ENCODE measurements at places on chromosomes 4 and X. TPM values are rescaled to one million over a fixed set of nuclear protein-coding genes. Genes with fewer than 3 reads are reported as not detected.

NAP1L3 gene
- total RNA-seq, result 2.1 TPM

STK32B gene
- total RNA-seq, result not detected

C1QTNF7 gene
- total RNA-seq, result not detected

GRCh38 chr4:65391814-65392213, 278.5 kb downstream of the EPHA5 start:
- no peak for DNase-seq

EGFL6 gene
- 0.58 TPM for total RNA-seq

DNA sequence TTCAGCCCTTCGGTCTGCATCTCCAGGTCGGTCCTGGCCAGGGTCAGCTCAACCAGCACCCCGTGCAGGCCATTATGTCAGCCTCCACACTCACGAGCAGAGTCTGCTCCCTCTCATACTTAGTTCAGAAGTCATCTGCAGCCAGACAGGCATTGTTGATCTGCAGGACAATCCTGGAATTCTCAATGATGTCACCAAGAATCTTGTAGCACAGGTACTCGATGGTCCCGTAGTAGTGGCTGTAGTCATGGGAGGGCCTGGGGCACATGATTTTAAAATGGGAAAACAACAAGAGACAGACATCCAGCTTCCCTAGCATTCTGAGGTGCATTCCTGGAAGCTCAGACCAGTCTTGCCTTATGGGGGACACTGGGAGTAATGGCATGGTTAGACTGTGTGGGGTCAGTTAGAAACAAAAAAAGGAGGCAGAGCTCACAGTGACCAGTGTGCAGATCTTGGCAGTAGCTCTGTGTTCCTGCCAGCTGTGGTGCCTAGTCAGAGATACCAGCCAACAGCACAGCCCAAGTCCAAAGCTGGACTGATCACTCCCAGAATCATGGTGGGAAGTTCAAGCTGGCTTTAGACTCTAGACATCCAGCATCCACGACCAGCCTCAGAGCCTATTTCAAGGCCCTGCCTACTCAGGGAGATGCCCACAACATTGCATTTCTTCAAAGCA, 31.9 kb downstream of the LRIT3 start:
- DNase-seq, result no peak

CSN3 gene
- total RNA-seq, result not detected

RENBP gene
- total RNA-seq, result 4.6 TPM

RAB33A gene
- 10.6 TPM for total RNA-seq

XKRX gene
- not detected for total RNA-seq

DNA sequence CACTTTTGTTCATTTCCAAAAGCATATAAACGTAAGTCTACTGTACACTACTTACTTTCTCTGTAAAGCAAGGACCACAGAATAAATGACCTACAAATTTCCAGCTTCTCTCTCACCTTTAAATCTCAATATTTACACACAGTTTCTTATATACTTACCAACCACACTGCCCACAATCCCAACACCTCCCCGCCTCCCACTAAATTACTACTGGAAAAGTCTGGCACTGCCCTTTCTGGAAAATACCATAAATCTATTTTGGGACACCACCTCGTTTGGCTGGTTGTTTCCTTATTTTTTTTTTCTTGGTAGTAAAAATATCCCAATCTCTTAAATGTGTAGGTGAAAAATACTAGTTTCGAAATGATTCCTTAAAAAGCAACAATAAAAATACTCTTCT, 19.6 kb downstream of the FAT1 start:
- DNase-seq, result no peak

GRCh38 chr4:134365852-134366251, 164.3 kb upstream of the PABPC4L start:
- DNase-seq, result no peak

DNA sequence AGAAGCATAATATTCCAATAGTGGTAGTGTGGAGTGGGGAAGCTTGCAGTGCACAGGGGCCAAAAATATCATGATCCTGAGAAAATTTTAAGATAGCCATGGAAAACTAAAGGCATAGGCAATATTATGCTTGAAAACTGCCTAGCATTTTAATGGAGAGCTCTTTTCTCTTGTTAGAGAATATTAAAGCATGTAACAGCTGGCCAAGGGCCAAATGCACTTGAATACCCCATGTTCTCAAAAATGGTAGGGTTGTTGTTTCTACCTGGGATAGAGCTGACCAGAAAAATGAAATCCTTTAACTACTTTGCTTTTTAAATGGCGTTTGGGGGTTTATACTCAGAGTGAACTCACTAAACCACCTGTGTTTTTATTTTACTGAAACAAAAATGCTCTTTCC, 739.6 kb upstream of the SLIT2 start:
- DNase-seq, result no peak

- DNase-seq, result no peak
Measured at GRCh38 chrX:133970076-133970475, 15.3 kb downstream of the GPC3 start.

ZNF732 gene
- total RNA-seq, result not detected

- no peak for DNase-seq
Measured at GRCh38 chrX:34874763-34875162, 67.8 kb upstream of the FAM47B start.

DNA sequence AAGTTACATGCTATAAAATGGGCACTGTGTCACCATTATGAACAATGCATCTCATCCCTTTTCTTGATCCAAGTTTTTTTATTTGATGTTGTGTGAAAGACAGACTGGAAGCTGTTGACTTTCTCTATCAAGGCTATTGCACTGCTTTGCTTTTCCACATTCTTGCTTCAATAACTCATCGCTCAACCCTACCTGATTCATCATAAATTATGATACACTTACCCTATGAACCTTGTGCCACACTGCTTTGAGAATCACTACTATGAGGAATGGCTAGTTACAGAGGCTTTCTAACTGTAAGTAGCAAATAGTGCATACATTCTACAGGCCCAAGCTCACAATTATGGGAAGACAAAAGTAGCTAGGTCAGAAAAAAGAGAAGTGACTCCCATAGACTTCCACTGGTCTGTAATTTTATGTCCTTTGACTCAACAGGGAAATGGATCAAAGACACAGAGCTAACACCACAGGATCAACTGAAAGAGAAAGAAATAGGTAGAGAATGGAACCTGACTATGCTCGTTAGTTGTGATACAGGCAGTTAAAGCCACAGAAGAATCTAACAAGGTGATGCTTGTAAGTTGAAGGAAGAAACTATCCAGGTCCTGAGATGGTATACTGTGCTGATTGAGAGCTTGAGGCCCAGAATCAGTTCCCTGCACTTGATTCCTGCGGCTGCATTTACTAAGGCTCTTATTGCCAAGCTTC, 163.5 kb downstream of the PPP3CA start:
- DNase-seq, result no peak

- DNase-seq, result peak; percentile 3
Measured at GRCh38 chr4:155353923-155354540, 22.7 kb downstream of the MAP9 start.

TLR8 gene
- 0.07 TPM for total RNA-seq

F8 gene
- total RNA-seq, result 10.8 TPM

- DNase-seq, result no peak
Measured at GRCh38 chr4:2789793-2790582, 2.9 kb upstream of the SH3BP2 start.

- no peak for DNase-seq
Measured at GRCh38 chrX:109847257-109848187, 114.5 kb upstream of the ACSL4 start.

DNA sequence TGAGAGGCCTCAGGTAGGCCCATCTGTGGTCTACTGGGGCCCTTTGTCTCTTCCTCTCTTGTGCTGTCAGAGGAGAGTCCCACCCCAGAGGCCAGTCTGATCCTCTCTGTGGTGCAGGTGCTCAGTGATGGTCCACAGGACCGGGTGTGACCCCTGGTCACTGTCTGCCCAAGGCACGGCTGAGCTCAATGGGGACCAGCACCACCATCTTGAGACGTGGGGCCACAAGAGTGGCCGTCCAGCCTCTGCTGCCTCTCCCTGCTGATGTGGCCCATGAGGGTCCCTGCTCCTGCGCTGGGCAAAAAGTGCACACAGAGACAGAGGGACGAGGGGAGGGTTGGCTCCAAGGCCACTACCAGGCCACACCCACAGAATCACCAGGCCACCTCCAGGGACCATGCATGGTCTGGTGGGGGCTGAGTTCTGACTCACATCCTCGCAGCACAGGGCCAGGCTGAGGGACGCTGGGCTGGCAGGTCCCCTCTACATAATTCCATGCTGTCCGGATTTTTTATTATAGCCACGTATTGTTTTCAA, 88.3 kb downstream of the FAM53A start:
- DNase-seq, result no peak

- DNase-seq, result no peak
Measured at GRCh38 chr4:98338761-98339438, 77.7 kb downstream of the RAP1GDS1 start.

- no peak for DNase-seq
Measured at GRCh38 chr4:99893029-99893428, 1.2 kb downstream of the LAMTOR3 start.

- no peak for DNase-seq
Measured at GRCh38 chr4:23388699-23389395, 501.0 kb downstream of the PPARGC1A start.

GRCh38 chrX:49187526-49187925, 1.4 kb upstream of the PRICKLE3 start:
- no peak for DNase-seq

DNA sequence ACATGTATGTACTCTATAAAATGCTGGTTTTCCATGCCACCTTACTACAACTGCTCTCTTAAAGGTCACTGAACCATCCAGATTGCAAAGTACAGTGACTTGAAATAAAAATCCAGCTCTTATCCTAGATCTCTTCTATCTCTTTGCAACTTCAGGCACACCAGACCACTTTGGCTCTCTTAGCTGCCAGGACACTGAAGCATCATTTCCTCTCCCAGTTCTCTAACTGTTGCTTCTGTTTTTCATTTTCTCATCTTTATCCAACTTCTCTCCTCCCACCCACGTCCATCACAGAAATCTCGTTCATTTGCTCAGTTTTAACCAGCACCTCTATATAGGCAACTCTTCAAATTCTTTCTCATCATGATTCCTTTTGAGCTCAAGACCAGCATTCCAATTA, 74.3 kb downstream of the METTL14 start:
- DNase-seq, result no peak

DNA sequence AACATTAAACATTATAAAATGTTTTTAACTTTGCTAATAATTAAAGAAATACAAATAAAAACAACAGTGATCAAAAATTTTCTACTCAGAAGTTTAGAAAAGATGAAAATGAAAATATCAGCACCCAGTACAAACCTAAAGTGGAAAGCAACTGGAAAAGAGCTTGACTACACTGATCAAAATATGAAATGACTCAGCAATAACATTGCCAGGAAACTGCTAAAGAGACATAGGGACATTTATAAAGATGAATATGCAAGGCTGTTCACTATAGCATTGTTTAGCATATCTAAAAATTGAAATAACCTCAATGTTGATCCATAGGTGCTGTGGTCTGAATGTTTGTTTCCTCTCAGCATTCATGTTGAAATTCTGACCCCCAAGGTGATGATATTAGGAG, 88.5 kb upstream of the NOCT start:
- DNase-seq, result no peak

GRCh38 chrX:31227250-31227649, 155.4 kb upstream of the FTHL17 start:
- no peak for DNase-seq

GRCh38 chr4:161919442-161920220, 244.2 kb downstream of the FSTL5 start:
- no peak for DNase-seq

NAAA gene
- total RNA-seq, result 47.9 TPM

GAGE12J gene
- not detected for total RNA-seq

DNA sequence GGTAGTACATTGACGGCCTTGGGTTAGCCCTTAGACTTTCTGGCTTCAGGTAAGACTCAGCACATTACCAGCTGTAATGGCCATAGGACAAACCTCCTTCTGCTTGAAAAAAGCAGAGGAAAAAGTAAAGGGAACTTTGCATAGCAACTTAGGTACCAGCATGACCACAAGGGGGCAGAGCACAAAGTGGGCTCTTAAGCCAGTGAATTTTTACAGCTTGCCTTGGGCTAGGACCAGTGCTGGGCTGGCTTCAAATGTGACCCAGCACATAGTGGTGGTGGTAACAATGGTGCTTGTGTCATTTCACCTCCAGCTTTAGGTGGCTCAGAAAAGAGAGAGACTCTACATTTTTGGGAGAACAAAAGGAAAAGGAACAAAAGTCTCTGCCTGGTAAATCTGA, 66.1 kb downstream of the KLHL4 start:
- no peak for DNase-seq

DNA sequence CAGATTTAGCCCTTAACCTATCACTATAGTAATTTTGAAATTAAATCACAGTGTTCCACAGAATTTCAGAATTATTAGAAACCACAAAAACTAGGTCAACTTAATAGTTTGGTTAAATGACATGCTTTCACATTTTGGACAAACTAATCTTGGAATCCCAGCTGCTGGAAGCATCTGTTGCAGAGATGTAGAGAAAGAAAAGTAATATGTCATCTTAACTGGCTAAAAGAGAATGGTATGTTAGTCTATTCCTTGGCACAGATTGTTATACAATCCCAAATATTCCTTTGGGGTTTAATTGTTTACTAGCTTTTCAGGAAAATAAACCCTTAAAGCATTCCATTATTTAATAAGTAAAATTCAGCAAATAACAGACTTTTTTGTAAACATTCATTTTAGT, 519.9 kb downstream of the IL15 start:
- DNase-seq, result no peak

DNA sequence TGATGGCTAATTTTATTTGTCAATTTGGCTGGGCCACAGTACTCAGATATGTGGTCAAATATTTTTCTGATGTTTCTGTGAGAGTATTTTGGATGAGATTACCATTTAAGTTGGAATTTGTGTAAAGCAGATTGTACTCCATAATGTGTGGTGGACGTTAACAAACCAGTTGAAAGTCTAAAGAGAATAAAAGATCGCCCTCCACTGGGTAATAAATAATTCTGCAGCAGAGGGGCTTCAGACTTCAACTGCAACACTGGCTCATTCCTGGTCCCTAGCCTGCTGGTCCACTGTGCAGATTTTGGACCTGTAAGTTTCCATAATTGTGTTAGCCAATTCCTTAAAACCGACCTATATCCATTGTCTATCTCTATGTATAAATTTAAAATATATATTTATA, 540.3 kb downstream of the PCDH18 start:
- no peak for DNase-seq

GRCh38 chr4:61380865-61381264, 180.7 kb downstream of the ADGRL3 start:
- no peak for DNase-seq

DNA sequence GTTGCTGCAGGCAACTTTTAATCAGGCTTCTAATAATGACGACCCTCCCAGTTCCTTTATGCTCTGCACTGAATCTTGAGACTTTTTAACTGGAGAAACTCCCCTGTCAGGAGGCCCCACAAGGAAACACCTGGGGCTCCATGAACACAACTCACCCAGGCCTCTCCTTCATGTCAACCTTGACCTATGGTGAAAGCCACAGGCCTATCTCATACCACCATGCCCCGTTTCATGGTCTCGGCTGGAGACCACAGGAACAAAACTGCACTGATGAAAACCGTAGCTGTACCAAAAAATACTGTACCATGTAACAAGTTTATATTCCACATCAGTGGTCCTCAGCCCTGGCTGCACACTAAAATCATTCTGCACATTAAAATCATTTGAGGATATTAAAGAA, 57.0 kb downstream of the ZNF827 start:
- DNase-seq, result no peak

DUX4 gene
- not detected for total RNA-seq

Data from CD8-positive, alpha-beta memory T cell (primary cell).